Activated CD4-positive, alpha-beta T cell treated with anti-CD3 and anti-CD28 coated beads, Interleukin-2, Interleukin-6, amounts not matched to agents 100 ng/mL and 50 ng/mL, durations not matched to agents 16 hours and 8 hours (primary cell): ENCODE measurements at places on chromosomes 7 and 10.

- DNase-seq: no peak
These were observed 50.4 kb downstream of the TFEC start for GRCh38 chr7:115980159-115980558.

DNA sequence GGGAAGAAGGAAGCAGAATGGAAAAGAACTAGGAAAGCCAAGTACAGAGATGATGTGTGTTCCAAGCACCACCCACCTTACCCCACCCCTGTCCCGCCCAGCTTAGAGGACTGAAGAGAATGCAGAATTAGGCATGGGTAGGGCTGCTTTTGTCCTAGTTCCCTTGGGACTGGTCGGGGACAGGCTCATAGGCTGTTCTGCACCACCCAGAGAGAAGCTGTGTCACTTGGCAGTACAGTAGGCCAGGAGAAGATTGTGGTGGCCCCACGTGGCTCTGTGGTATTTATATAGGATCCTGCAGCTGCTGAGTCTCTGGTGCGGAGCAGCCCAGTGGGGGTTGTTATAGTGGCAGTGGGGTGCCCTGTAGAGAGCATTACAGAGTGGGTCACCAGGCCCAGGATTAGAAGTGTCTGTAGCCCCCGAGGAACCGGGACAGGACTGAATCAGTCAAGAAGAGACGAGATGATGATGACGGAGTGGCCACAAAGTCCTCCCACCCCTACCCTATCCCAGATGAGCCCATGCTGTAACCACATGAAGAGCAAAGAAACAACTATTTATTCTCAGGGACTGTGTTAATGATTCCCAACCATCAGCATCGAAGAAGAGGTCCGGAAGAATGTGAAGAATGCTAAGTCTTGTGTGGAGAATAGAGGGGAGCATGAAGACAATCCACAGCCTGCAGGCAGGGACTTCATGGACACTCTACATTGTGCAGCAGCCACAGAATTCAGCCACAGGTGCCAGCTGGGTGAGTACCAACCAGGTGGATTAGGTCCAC is 88.9 kb downstream of the C1GALT1 start:
- DNase-seq: no peak

- DNase-seq: no peak
These were observed 25.5 kb upstream of the FAM221A start for GRCh38 chr7:23654508-23654907.

GRCh38 chr10:103193107-103193819 is at the start of gene NT5C2:
Gene NT5C2 (minus strand): TSS chr10:103193272. CDS start chr10:103174958, 18,314 bp downstream.
- DNase-seq: peak; percentile 86

DNA sequence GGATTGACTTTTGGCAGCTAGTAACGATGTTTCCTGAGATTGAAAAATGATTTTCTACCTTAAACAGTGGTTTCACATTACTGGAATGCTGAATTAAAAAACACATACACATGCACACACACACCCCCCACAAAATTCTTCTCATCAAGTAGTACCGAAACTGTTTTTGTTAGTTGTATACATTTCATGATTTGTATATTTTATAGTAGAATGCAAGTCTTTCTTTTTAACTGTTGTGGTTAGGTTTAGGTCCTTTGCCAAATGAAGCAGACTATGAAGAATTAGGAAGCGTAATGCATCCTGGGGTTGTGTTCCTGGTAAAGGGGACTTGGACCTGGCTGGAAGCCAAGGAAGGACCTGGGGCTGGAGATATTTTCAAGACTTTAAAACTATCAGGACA is 505.8 kb downstream of the SUGCT start:
- no peak for DNase-seq

- DNase-seq: no peak
These were observed 50.4 kb upstream of the NFE2L3 start for GRCh38 chr7:26101361-26102151.

DNA sequence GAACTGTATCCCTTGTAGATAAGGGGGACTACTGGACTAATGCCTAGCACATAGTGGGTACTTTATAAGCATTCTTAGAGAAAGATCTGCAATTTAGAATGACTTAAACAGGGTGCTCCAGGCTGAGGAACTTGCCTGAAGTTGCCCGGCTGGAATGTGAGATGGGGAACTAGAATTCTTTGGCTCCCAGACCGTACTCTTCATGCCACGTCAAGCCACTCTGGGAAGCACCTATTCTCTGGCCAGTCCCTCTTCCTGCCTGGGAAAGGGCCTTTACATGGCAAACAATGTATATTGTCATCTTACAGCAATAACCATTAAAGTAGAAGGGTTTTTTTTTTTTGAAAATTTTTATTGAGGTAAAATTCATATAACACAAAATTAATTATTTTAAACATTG is 34.5 kb downstream of the ATXN7L1 start:
- no peak for DNase-seq

- DNase-seq: no peak
These were observed 58.5 kb downstream of the LARP4B start for GRCh38 chr10:873020-873419.

GRCh38 chr10:71776481-71776925 is 3.2 kb upstream of the VSIR start:
- no peak for DNase-seq

DNA sequence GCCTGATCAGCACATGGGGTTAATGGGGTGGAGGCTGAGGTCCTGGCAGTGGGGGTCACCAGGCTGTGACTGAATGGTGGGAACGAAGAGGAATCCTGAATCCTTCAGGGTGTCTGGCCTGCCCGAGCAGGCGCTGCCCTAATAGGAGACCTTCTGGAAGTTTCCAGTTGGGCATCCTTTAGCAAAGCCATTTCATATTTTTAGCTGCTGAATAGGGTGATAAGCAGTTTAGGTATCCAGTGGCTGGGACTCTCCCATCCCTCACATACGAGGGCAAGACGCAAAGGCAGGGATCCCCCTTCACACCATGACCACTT is 159.3 kb downstream of the SH3PXD2A start:
- no peak for DNase-seq

DNA sequence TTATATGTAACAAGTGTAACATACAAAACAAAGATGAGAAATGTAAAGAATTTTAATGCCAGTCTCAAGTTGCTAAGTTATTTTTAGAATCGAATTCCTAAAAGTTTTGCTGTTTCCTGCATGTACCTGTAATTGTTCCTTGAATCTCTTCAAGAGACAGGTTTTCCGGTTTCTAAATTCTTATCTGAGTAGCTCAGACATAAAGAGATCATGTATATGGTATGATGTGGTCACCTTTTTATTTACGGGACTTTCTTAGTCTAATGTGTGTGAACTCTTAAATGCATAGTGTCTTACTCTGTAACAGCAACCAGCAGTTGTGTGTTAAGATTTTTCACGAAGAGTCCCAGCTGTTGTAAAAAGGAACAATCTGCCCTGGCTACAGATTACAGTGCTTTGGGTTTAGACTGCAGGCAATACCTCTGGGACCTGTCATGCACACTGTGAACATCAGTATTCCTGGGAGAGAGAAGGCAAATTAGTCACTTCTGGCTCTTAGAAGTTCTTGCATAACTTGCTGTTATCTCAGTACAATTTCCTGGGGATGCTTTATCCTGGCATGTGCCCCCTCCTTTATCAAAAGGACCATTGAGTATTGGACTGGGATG is 263.4 kb downstream of the BICC1 start:
- no peak for DNase-seq

- DNase-seq: no peak
These were observed 10.4 kb upstream of the FAS start for GRCh38 chr10:88980247-88980646.

GRCh38 chr10:96500519-96500918 is 13.2 kb downstream of the TLL2 start:
- no peak for DNase-seq

DNA sequence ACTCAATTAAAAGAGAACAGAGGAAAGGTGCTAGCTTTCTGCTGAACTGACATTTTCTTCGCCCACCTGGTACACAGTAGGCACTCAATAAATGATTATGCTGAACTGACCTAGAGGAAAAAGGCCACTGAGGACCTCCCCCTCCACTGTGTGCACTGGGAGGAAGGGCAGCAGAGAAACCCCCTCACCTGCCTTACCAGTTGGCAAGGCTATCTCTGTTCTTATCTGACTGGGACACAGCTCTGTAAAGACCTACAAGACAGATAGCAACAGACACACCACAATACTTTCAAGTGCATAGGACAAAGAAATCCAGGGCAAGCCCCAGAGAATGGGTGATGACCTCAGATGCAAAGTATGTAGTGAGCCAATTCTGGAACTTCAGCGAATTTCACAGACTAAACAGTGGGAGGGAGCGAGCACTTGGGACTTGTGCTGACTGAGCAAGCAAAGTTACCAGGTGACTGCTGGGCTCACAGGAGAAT is 30.4 kb downstream of the PDLIM1 start:
- DNase-seq: no peak

GRCh38 chr7:11754123-11754522 is 77.9 kb downstream of the THSD7A start:
- no peak for DNase-seq

DNA sequence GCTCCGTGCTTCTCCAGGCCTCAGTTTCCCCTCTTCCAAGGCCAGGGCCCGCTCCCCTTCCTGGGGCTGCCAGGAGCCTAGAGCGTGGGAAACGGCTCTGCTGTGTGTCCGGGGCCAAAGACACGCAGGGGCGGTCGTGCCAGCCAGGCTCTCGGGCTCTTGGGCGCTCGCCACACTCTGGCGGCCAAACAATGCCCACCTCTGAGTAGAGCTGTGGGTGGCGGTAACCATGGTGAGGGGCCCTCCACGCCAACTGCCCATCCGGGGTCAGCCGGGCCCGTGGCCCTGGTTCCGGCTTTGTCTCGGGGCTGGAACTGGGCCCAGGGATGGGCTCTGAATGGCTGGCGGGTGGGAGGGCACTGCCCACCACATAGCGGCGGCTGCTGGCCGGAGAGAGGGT is 16.0 kb downstream of the GRIFIN start:
- no peak for DNase-seq

GRCh38 chr10:13729586-13730305 is 143.0 kb downstream of the PRPF18 start:
- DNase-seq: no peak

- DNase-seq: peak; percentile 60
These were observed 220.0 kb downstream of the ARHGAP21 start for GRCh38 chr10:24503461-24504320.

GRCh38 chr7:44086627-44087026 is 4.3 kb upstream of the POLM start:
- DNase-seq: no peak

DNA sequence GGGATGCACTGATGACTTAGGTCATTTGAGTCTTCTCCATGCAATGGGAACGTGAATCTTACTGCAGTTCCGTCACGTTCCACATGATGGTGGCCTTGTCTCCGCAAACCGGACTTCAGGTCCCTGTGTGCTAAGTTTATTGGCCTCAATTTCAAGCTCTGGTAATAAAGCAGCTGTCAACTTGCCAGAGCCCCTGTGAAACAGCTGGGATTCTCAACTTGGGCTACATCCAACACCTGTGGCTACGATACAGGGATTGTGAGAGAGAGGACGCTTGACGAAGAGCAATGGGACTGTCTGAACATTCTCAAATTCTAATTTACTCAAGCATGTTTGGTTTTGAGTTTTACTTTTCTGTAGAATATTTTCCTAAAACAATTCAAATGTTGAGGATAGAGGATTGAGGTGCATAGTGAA is 174.2 kb downstream of the PTN start:
- DNase-seq: peak; percentile 1

DNA sequence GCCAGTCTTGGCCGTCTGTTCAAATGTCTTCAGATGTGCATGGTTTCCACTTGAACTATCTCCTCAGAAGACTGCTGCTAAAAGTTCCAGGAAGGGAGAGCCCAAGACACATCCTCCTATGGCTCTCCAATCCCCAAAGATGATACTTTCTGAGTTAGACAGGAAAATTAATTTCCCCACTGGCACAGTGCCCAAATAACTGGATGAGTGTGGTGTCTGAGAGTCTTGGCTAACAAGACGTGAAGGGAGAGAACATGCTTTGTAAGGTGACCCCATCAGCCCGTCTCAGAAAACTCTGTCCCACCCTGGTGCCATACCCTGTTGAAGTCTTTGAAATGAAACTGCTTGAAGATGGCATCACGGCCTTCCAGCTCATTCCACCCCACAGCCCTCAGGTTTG is 2.9 kb downstream of the PCBD1 start:
- DNase-seq: no peak

DNA sequence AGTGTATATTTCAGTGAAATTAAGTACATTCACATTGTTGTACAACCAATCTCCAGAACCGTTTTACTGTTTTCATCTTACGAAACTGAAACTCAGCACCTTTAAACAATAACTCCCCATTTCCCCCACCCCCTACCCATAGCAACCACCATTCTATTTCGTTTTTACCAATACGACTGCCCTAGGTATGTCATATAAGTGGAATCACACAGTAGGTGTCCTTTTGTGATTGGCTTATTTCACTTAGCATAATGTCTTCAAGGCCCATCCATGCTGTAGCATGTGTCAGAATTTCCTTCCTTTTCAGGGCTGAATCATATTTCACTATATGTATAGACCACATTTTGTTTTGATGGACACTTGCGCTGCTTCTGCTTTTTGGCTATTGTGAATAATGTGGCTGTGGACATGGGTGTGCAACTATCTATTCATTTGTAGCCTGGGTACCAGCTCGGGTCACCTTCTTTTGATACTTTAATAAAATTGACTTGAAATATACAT is 34.3 kb upstream of the DLG5 start:
- DNase-seq: peak; percentile 14

GRCh38 chr10:7932301-7933036 is 114.2 kb downstream of the TAF3 start:
- no peak for DNase-seq

DNA sequence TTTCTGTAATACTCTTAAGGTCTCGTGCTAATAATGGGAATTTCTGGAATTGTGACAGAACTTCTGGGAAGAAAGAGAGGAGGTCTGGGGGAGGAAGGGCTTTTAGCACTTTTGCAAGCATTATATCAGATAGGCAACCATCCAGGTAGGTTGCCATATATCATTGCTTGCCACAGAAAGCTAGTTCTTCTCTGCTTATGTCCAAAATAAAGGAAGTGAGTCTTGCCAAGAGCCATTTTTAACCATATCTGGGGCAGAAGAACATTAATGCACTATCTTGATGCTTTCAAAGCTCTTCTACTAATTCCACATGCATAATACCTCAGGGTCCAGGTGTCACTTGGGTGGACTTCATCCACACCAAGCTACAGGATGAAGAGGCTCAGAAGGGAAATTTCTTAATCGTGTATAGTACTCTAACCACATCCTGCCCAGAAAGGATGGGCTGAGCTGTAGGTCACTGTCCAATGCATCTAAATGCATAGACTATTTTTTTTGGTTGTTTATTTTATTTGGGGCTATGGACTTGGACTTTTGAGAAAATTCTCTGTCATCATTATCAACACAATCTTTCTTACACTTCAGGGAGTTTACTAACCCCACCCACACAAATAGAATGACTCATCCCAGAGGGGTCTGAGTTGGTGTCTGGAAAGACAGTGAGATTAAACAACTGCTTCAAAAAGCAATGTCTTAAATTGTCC is 68.9 kb upstream of the ADO start:
- peak; percentile 41 for DNase-seq
